ENCODE measurements at places on chromosomes 2 and 18.

DNA sequence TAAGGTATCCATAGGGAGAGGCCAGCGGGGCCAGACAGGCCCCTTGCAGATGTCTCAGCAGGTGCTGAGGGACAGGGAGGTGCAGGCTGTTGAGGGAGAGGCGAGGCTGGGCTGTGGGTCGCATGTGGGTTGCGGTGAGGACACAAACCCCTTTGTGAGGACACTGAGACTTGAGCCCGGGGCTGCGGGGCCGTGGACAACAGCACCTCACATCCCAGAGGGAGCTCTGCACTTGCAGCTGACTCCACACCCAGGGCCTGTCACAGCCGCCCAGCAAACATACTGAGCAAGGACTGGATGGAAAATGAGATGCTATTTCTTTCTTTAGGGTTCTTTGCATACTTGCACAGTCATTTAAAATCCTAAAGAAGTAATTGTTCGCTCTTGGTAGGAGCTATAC is 95.3 kb upstream of the NFATC1 start:
- DNase-seq: no peak

GRCh38 chr18:21281603-21282002 is 39.6 kb downstream of the GREB1L start:
- DNase-seq: no peak

GRCh38 chr18:3236470-3236869 is 11.1 kb upstream of the MYL12A start:
- no peak for DNase-seq

DNA sequence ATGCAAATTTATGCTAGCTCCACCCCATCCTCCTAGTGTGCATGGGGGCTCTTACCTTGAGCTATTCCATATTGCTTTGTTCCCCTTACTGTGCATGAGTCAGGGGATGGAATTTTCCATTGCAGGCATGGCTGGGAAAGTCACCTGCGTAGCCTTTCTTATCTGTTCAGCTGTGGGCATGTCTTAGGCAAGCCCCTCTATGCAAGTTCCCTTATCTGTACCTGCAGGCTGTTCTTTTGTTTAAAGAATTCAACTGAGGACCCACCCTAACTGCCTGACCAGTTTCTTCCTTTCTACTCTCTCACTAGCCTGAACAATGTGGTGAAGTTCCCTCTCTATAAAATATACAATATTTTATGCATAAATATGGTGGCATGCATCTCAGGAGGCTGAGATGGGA is 54.2 kb upstream of the CDCA7 start:
- no peak for DNase-seq

DNA sequence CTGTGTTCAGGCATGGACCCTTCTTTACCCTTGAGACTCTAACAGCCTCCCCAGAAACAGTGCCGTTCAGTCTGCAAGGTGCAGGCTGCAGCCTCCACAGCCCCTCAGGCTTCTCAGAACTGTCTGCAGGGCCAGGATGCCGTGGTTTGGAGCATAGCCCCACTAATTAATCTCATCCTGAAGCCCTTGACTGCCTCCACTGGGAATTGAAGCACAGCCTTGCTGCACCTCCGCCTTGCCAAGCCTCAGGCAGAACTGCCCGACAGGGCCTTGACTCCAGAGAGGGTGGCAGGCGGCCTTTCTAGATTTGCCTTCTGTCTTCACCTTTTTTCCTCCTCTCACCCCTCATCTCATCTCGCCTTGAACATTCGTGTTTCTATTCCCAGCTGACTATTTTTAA is 119.8 kb downstream of the NRP2 start:
- DNase-seq: no peak

GRCh38 chr2:121649149-121649595 is at the start of gene CLASP1:
Gene CLASP1, minus strand, starts transcription at chr2:121649462. Its CDS starts 43,567 bp downstream, at chr2:121605895.
- no peak for DNase-seq

All from NCI-H1105 treated with DMSO at 0.1 percent for 48 hours (cell line).